Left hindlimb (tissue), 1 donor: ENCODE measurements at places on chromosomes 3 and 15.

DNA sequence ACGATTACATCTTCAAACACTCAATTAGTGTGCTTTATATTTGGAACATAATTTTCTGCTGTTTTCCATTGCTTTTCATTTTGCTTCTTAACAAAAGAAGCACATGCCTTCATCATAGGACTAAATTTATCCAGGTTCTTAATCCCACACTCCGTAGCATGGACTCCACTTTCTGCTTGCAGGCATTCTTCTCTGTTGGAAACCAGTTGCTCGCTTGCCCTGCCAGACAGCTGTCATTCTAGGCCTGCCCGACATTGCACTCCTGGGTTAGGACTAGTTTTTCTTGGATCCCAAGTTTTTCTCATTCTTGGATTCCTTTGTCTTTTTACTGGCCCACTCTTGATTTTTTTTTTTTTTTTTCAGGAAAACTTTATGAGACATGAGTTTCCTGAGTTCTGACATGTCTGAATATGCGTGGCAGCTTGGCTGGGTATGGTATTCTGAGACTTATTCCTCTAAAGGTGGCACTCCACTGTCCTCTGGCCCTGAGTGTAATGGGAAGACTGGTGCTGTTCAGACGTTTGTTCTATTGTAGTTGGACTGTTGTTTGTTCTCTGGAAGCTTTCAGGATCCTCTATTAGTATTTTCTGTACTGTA lies 6.3 kb upstream of the ATP1B3 start:
- no peak for DNase-seq

DNA sequence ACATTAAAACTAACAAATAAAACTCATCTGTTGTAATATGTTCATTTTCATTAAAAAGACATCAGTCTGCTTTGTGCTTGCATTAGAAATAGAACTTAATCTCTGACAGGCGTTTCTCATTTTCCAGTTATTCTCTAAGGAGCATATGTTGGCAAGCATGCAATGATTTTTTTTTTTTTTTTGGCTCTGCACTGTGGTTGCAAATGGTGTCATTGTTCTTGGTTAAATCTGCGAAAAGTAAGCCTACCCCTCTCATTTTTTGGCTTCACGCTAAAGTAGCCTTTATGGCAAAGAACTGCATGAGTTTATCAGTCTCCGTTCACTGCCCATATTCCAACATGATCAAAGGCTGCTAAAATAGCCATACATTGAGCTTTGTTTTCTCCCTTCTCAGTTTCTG lies 403.2 kb downstream of the MECOM start:
- no peak for DNase-seq

- no peak for DNase-seq
Observed at GRCh38 chr3:41267975-41268640, 68.8 kb downstream of the CTNNB1 start.

DNA sequence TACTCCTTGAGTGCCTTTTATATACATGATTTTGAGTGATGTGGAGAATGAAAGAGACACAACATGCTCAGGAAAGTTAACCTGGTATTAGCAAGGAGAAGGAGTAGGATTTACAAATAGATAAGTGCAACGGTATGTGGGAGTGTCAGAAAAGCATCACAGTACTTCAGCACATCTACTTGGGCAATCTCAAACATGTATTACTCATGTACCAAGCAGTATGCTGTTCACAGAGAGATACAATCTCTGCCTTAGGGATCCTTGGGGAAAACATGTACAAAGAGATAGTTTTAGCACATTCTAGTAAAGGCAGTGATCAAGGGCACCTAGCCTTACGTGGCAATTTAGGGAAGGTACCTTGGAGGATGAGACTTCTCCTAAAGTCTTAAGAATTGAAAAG lies 146.5 kb downstream of the FILIP1L start:
- DNase-seq: no peak

- no peak for DNase-seq
Observed at GRCh38 chr3:31974471-31974870, 6.6 kb downstream of the OSBPL10 start.

DNA sequence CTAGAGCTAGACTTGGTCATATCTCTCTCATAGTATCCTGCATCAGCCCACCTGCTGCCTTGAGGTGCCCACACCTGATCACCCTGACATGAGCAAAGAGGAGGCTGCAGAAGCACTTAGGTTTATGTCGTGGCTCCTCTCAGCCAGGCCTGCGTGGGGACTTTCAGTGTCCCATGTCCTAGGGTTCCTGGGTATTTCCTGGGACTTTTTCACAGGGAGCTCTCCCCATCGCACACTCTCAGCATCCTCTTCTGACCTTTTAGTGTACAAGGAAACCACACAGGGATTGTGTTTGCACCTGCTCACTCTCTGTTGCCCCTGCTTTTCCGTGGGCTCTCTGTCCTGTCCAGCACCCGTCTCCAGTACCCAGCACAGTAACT lies 61.4 kb downstream of the ARNT2 start:
- DNase-seq: no peak

- no peak for DNase-seq
Observed at GRCh38 chr15:56411122-56411749, 46.0 kb downstream of the TEX9 start.

GRCh38 chr3:152350776-152351175 lies 82.0 kb downstream of the MBNL1 start:
- no peak for DNase-seq

- no peak for DNase-seq
Observed at GRCh38 chr15:78306176-78306774, 6.9 kb upstream of the SKIC8 start.

DNA sequence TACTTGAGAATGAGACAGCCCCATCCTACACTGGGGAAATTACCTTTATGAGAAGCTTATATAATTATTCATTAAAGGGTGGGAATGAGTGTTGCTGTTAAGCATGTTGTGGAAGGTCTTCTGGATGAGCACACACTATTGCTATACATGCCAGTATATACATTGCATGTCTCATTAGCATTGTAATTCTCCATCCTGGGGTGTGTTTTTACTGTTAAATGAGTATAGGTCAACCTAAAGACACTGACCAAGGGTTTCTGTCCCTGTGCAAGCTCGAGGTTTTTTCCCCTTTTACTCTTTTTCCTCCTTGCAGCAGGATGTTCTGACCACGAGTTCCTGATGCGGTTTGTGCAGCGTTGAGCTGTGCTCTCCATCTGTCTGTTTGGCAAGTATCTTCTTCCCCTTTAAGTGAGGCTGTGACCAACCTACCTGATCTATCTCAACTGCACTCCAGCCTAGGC lies 7.2 kb upstream of the IVD start:
- DNase-seq: no peak

DNA sequence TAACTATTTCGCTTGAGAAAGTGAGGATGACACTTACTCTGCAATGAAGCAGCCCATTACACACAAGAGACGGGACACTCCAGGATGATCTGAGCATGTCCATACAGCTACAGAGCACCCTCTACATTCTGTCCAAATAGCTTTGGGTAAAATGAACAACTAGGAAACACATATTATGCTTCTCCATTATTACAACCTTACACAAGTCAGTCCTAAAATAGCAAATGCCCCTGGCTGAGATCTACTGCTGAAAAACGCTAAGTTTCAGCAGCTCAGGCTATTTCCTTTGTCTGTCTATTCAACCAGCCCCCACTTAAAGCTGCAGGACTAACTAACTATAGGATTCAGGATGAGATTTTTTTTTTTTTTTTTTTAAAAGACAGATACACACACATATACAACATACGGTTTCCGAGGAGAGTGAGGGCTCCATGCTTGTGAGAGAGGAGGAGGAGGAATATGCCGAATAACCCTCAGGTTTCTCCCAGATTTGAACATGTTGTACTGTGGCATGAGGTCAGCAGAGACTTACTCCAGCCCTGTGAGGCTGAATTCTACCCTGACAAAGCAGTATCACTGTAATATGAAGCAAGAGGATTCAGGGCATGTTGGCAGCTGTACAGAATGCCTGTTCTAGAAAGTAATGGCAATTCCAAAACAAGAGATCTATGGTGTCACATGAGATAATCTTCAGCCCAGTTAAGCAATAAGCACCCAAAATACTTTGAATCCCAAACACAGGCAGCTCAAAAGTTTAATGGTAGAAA lies 117.3 kb upstream of the PLXND1 start:
- DNase-seq: no peak

- DNase-seq: no peak
Observed at GRCh38 chr15:68589053-68589452, 10.3 kb downstream of the CORO2B start.

GRCh38 chr3:41477399-41478014 lies 278.2 kb downstream of the CTNNB1 start:
- no peak for DNase-seq

DNA sequence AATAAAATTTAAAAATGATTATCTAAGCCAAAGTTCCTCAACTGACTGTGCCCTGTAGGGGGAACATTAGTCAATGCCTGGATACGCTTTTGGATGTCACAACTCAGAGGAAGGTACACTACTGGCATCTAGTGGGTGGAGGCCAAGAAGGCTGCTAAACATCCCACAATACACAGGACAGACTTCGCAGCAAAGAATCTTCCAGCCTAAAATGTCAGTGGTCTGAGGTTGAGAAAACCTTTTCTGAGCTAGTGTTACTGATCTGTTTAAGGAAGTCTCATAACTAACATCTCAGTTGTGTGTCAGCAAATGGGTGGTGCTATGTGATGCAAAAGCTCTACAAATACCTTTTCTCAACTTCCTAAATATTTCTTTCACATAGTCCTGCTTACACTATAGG lies 20.9 kb upstream of the LDHAL6B start:
- no peak for DNase-seq

DNA sequence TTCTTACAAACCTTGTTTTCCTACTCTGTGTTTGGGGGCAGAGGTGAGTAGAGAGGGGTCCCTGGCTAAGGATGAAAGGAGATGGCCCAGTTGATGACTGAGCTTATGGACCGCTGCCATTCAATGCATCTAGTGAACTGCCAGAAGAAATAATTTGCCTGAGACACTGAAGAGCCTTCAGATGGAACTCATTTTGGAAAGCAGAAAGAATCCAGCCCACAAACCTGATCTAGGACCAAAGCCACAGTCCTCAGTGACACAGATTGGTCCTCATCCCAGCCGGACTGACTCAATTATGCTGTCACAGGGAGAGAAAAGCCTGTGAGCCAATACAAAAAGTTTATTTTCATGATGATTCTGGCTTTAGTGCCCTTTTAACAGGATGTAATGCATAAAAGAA lies 82.7 kb downstream of the CD47 start:
- no peak for DNase-seq

- DNase-seq: no peak
Observed at GRCh38 chr3:136883967-136884720, 22.1 kb downstream of the NCK1 start.

DNA sequence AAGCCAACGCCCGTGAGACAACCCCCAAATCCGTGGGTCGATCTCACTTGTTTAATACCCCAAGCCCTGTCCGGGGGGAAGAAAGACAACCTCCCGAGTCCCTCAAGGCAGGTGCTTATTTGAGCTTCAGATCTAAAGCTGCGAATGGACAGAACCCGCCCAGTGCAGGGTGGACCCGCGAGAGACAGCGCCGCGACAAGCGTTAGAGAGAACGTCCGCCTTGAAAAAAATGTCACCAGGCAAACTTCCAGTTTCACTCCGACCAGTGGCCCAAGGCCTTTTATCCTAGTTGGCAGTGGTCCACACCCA lies 740 bp upstream of the OXSR1 start:
- DNase-seq: no peak

DNA sequence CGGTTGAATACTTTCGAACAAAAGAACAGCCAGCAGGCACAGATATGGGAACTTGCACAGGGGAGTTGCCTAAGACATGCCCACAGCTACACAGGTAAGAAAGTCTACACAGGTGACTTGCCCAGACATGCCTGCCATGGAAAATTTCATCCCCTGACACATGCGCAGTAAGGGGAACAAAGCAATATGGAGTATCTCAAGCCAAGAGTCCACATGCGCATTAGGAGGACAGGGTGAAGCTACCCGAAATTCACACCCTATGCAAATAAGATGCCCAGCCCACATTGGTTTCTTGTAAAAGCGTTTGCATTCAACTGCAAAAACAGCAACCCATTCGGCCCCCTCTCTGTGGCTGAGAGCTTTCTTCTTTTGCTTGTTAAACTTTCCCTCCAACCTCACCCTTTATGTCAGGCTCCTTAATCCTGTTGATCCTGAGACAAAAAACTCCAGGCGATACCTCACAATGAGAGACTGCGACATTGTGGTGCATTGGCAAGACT lies 49.3 kb upstream of the TRPM1 start:
- no peak for DNase-seq

- DNase-seq: no peak
Observed at GRCh38 chr3:115085197-115085865, 61.8 kb downstream of the ZBTB20 start.

- DNase-seq: no peak
Observed at GRCh38 chr15:59176653-59177316, 29.9 kb upstream of the LDHAL6B start.

DNA sequence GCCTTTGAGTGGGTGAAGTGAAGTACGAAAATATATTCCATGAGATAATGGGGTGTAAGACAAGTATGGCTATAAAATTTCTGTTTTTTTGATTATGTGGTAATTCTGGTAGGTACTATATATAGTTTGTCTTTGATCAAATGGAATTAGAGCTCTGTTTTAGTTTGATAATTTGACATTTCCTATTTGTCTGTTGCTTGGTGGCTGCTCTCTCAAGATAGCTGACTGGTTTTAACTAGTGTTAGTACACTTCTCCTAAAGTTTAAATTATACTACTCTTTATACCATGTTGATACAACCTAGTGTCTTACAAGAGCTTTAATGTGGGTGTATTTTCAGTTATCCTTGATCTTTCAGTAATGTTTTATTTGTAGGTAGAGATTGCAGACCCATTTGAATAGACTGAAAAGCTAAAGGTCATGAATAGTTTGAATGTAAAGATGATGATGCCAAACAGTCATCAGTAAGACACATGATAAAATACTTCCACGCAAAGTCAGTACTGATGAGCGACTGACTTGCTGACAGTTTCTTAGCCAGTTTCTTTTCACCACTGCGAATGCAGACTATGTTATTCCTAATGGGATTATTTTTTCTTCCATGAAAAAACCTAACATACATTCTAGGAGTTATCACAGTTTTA lies 15.2 kb downstream of the SACM1L start:
- DNase-seq: no peak

- DNase-seq: no peak
Observed at GRCh38 chr3:90184861-90185260, 1077.4 kb downstream of the EPHA3 start.

DNA sequence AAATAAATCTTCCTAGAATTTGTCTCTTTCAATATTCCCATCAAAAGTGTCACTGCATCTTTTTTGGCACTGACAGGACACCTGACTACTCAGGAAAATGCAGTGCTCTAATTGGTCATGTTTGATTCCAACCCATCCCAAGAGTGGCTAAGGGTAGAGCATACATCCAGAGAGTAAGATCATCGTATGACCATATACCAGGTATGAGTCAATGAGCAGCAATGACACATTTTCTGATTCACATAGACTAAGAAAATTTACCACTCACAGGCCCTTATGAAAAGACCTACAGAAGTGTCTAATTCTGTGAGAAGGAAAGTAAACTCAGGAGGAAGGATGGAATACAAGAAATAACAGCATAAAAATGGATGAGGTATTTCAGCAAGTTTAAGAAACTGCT lies 434.2 kb downstream of the ZIC1 start:
- no peak for DNase-seq

- DNase-seq: no peak
Observed at GRCh38 chr3:132723024-132723950, 1.1 kb upstream of the NPHP3 start.

- no peak for DNase-seq
Observed at GRCh38 chr15:22872936-22873701, 34.7 kb downstream of the NIPA2 start.
